Cortex of kidney (tissue), 1 donor: ENCODE measurements at places on chromosomes 3 and 15.

DNA sequence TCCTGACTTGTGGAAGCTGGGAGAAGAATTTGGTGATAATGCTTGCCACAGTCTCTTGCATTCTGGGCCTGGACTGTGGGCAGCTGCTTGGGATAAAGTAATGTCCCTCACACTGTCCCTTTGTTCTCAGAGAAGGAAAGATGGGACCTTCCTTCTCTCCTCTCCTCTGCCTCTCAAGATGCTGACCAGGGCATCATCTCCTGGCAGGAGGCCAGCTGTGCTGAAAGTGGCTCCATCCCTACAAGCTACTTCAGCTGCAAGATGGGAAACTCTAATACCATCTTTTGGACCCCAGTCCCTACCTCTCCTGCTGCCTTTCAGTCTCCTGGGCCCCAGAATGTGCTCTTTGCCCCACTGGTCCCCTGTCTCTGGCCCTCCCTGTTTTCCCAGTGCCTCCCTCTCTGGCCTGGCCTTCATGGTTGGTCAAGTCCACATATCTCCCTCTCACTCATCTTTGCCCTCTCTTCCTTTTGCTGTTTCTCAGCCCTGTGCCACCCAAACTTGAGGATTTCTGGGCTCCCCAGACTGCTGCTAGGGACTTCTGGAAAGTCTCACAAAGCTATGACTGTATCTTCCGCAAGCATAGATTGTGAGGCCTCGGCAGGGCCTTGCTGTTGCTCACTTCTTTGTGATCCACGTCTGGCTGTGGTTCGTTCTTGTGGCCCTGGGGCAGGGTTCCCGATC is 7.1 kb upstream of the SLC6A20 start:
- no peak for DNase-seq

DNA sequence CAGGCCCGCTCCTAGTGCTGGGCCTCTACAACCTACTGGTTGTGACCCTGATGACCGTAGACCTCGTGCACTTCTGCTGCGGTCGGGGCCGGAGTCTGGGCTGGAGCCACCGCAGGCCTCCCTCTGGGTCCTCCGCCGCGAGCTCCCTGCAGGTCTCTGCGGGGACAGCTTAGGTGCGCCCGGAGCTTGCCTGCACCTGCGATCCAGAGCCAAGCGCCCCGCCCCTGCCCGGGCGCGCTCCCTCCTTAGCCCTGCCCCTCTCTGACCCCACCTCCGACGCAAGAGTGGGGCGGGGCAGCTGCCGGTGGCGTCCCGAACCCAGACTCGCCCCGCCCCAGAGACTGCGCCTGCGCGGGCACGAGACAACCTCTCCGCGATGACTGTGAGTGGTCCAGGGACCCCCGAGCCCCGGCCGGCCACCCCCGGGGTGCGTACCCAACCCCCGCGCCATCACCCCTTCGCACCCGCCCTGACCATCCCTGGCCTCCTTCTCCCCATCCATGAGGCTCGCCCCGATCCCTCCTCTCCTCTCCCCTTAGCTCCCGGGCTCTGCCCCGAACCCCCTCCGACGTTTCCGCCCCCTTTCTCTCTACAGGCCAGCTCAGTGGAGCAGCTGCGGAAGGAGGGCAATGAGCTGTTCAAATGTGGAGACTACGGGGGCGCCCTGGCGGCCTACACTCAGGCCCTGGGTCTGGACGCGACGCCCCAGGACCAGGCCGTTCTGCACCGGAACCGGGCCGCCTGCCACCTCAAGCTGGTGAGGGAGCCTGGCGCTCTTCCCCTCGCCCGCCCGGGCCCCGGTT is at the start of gene UNC45A:
Gene UNC45A, plus strand, starts transcription at position 337 of the 803 bp plus-strand sequence. Its CDS starts 40 bp downstream, at position 377.
- DNase-seq = peak; percentile 48

GRCh38 chr3:99532246-99532645 is 106.1 kb upstream of the COL8A1 start:
- DNase-seq = no peak

DNA sequence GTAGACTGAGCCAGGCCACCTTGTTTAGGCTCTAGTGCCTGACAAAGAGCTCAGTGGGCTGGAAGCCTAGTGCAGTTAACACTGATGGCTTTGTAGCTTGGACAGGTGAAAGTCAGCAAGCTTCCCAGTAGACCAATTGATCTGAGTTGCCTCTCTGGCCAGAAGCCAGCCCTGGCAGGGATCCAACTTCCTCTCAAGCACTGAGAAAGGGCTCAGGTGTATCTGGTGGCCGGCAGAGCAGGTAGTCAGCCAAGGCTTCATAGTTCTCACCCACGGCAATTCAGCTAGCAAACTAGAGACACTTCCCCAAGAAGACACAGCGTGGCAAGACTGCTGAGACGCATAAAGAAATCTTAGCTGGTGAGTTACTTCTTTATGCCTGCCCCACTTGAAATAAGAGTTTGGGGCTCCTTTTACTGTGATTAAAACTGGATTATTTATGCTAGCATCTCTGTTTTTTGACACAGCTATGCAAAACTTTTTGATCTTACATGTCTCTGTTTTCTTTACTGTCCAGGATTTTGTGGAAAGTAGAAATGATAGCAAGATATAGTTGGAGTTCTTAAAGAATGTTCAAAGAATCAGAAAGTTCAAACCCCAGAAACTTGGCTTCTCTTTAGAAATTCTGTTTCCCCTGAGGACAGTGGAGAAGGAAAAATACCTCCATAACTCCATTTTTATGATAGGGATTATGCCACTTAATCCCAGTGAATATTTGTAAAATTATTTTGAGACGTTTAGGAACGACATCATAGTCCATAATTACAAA is 8.4 kb upstream of the CA12 start:
- no peak for DNase-seq

GRCh38 chr15:62854420-62855084 is 188.0 kb upstream of the TPM1 start:
- no peak for DNase-seq

DNA sequence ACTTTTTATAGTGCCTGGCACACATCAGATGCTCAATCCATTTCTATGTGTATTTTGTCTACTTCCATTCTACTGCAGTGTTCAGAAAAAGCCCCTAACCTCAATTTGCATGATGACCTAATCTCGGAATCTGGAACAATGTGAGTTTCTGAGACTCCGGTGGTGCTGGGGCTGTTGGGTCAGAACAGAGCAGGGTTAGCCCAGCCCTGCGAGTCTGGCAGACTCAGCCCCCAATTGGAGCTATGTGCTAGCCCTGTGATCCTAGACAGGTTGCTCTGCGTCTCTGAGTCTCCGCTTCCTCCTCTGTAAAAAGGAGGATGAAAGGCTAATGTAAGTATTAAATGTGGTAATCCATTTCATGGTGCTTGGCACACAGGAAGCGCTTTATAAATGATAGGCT is 95.0 kb upstream of the ICE2 start:
- no peak for DNase-seq

- no peak for DNase-seq
These were observed 60.1 kb downstream of the MGLL start for GRCh38 chr3:127762077-127762786.

DNA sequence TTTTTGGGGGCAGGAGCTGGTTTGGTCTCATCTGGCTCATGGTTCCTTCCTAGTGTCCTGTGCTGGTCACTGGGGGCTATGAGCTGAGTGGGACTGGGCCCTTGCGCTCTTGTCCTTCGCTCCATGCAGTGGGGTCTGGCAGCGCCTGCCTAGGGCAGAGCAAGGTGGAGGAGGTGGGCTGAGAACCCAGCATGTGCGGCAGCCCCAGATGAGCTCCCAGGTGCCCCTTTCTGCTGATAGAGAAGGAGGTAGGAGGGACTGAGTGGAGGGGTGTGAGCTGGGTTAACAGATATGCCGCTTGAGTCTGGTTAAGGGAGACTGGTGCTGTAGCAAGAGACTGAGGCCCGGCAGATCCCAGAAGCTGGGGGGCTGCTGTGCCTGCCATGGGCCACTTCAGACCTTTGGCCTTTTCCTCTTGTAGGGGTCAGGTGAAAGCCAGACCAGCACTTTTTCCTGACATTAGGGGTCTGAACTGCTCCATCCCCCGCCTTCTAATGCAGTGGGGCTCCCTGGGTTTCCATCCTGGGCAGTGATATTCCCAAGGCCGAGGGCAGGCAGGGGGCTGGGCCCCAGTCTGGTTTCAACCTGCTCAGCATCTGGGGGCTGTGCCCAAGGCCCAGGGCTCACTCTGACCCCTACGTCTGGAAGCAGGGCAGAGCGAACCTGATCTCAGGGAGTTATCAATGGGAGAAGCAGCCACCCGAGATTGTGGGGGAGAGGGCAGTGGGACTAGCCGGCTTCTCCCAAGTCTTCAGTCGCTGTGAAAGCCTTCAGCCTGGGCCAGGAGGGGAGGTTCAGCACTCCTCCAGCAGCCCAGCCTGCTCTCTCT is 62.9 kb upstream of the PRR23C start:
- no peak for DNase-seq
